ENCODE measurements at places on chromosomes 1 and 21.

- no peak for DNase-seq
Measured at GRCh38 chr21:45113543-45113942, 39.2 kb downstream of the ADARB1 start.

GRCh38 chr1:161676958-161677689, 14.2 kb downstream of the FCGR2B start:
- DNase-seq = no peak

GRCh38 chr1:232590744-232591082, 39.2 kb downstream of the SIPA1L2 start:
- no peak for DNase-seq

GRCh38 chr1:27658951-27659496, 13.0 kb downstream of the IFI6 start:
- no peak for DNase-seq

- DNase-seq = no peak
Measured at GRCh38 chr1:61119085-61119484, 36.7 kb downstream of the NFIA start.

DNA sequence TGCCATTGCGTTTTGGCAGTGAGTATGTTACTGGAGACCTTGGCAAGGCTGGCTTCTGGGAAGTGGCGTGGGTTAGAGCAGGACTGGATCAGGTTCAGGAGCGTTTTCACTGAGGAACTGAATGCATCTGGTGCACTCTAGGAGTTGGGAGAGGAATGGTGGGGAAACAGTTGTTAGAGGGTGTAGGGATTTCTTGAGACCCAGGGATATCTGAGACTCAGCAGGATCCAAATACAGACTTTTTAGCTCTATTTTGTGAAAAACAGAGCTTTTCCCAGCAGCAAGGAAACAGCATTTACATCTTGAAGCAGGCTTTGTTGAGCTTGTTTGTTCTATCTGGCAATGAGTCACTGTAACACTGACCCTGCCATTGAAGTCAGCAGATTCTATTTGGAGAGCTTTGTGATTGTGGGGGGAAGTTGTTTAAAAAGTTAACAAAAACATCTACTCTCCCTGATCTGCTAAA, 56.9 kb upstream of the NRIP1 start:
- DNase-seq = no peak

DNA sequence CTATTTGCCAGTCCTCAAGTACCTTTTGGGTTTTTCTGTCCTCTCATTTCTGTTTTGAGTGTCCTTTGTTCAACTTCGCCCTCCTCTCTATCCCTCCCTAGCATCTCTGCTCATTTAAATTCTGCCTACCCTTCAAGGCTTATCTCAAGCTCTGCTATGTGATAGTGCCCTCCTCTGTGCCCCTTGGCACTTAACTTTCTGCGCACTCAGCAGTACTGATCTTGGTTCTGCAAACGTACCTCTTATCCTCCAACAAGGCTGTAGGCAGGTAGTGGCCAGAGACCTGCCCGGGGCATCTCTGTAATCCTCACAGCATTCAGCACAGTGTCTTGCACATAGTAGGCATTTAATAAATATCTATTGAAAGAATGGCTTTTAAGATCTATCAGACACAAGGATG, 5.3 kb upstream of the IL20 start:
- no peak for DNase-seq

GRCh38 chr1:99163671-99164070, 100.6 kb upstream of the PLPPR4 start:
- DNase-seq = no peak

DNA sequence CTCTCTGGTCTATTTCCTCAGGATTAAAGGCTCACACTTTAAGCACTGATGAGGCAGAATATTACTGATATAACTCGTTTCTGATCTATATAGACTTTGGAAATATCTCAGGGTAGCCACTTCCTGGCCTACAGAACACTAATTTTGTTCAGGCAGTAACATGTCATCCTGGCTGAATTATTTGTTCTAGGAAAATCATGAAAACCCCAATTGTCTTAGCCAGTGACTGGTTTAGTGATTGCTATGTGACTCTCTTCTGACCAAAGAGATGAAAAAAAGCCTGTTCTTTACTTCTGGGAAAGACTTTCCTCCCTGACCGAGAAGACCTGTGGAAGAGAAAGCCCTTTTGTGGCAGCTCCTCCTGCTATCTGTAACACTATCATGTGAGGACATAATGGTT, 453.7 kb downstream of the SETD4 start:
- DNase-seq = no peak

GRCh38 chr1:224163311-224163710, 19.7 kb upstream of the DEGS1 start:
- DNase-seq = no peak
